ENCODE measurements at places on chromosomes 2 and 18.
A peak's percentile ranks its signal among the peaks of the same experiment; 100 is the strongest.

GRCh38 chr2:164015328-164016123 lies 279.7 kb upstream of the FIGN start:
- peak; percentile 58 for DNase-seq

DNA sequence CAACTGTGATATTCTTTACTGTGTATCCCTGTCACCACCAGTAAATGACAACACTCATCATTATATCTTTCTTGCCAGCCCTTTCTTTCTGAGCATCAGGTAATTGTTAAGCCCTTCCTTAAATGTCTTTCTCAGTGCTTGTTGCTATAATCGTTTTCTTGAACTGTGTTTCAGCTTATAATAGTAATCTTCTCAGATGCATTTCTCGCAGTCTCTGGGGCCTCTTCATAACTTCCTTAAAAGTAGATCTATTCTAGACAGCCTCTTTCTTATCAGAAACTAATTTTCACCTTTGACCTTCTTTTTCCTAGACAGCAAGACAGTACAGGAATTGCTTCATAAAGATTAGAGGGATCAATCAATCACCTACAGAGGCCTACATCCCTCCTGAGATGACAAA lies 648.1 kb downstream of the CPS1 start:
- DNase-seq: no peak

DNA sequence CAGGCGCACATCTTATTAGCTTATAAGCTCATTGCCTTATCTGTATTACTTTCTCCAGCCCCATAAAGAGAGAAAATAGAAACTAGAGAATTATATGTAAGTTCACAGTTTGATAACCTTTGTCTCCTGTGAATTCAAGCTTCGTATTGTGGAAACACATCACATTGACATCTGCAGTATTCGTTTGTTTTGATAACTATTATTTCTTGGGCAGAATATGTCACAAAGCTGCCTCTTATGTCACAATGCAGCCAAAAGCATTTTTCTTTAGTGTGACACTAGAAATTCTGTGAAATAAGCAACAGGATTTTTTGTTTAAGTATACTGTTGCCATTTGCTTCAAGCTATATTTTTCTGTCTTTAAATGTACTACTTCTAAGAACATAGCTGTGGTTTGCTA lies 221.5 kb downstream of the DOK6 start:
- DNase-seq: no peak

GRCh38 chr2:179995741-179996515 lies 11.2 kb downstream of the CWC22 start:
- DNase-seq: no peak

DNA sequence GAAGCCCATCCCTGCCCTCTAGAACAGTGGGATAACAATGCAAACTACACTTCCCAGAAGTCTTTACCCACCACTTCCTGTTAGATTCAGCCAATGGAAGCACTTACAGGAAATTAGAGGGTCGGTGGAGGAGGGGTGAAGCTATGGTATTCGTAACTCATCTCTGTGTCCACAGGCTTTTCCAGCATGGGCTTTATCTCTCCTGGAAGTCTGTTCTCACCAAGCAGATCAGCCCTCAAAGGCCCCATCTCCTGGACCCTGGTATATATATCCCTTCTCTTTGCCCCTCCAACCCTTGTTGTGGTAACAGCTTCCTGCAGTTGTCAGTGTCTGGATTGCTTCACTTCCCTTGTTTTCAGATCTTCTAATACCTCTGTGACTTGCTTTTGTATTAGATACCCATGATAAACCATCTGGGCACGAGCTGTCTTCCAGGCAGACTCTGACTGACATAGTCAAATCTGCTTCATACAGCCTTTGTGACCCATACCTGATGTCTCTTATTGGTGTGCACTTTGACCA lies 475.0 kb upstream of the POU3F3 start:
- peak; percentile 79 for DNase-seq

DNA sequence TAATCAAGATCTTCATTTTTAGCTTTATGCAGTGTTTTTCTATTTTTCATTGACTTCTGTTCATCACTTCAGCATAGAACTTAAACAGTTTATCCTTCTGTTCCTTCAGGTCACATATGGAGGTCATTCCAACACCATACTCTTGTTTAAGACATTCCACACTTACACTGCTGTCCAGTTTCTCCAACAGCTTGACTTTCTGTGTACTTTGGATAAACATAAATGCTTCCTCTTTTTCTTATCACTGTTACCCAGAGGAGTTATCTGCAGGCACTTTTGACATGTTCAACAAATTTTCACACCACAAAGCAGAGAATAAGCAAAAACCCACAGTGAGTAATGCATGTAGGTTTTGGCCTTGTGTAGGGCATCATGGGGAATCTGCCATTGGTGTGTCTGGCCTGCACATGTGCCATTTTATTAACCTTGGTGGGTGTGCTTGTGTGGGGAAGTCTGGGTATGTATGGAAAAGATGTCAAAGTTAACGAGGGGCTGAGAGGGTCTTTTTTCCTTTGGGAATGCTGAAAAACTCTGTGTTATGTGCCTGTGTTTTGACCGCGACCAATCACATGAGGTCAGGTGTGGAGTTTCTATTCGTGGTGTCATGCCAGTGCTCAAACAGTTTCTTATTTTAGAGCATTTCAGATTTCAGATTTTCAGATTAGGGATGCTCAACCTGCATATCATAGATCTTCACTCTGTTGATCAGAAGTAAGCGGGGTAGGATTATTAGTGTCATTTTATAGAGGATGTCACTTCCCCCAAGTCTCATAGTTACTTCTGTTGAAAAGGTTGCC lies 53.9 kb upstream of the ACVR1 start:
- no peak for DNase-seq

- DNase-seq: peak; percentile 89
Observed at GRCh38 chr2:237723602-237724001, 75.0 kb upstream of the RBM44 start.

GRCh38 chr2:48131539-48132270 lies 225.4 kb upstream of the FBXO11 start:
- peak; percentile 94 for DNase-seq

DNA sequence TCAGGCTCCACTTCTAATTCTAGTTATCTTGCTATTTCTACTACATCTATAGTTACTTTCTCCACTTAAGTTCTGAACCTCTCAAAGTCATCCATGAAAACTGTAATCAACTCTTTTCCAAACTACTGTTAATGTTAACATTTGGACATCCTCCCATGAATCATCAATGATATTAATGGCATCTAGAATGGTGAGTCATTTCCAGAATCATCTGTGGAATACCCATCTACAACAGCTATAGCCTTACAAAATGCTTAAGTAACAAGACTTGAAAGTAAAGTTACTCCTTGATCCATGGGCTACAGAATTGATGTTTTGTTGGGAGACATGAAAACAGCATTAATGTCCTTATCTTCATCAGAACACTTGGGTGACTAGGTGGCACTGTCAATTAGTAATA lies 35.4 kb downstream of the BARD1 start:
- DNase-seq: no peak

GRCh38 chr2:95314964-95315611 lies 17.9 kb downstream of the KCNIP3 start:
- DNase-seq: no peak

DNA sequence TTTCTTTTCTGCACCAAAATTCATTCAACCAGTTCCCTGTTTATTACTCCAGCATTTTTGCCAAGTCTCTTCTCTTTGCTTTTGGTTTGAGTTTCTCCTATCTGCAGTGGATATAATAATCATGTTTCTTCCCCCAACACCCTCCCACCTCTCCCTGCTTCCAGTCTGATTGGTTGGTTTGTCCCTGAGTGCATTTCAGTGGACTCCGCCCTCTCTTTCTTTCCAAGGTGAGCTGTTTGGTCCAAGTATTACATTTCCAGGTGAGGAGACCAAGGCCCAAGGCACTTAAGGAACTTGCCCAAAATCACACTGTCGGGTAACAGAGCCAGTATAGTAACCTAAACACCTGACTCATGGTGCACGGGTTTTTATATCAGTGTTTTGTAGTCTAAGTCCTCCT lies 17.7 kb downstream of the MRO start:
- DNase-seq: no peak

DNA sequence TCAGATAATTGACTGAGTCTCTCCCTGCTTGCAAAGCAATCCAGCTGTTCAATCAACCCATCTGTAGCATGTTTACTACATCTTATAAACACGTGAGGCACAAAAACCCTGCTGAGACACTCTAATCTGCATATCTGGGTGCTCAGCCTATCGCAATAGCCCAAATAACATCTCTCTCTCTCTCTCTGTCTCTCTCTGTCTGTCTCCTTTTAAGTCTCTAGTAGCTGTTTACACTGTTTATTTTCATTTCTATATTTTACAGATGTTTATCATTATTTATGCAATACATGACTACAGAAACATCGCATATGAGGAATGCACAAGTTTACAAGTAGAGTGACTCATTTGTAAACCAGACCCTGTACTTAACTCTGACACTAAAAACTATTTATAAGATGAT lies 422.1 kb upstream of the DSEL start:
- no peak for DNase-seq

GRCh38 chr2:118738524-118739308 lies 108.7 kb downstream of the EN1 start:
- peak; percentile 29 for DNase-seq

DNA sequence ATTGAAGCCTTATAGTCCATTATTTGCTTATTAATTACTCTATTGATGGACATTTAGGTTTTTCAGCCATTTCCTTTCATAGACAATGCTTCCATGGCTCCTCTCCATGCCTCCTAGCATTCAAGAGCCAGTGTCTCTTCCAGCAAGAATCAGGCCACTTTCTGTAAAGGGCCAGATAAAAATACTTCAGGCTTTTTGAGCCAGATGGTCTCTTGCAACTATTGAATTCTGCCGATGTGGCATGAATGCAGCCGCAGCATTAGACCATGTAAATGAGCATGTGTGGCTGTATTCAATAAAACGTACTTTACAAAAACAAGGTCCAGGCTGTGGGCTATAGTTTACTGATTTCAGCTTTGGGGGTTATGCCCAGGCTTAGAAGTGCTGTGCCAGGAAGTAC lies 38.5 kb downstream of the TRAF3IP1 start:
- no peak for DNase-seq

DNA sequence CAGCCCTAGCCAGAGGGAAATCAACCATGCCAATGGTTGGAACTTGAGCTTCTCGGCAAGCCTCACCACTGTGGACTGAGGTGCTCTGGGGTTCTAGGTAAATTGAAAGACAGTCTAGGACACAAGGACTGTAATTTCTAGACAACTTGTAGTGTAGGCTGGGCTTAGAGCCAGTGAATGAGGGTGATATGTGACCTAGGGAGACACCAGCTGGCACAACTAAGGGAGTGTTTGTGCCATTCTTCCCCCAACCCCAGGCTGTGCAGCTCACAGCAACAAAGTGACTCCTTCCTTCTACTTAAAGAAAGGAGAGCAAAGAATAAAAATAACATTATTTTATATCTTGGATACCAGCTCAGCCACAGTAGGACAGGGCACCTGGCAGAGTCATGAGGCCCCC lies 1690.7 kb upstream of the TMEFF2 start:
- DNase-seq: no peak

DNA sequence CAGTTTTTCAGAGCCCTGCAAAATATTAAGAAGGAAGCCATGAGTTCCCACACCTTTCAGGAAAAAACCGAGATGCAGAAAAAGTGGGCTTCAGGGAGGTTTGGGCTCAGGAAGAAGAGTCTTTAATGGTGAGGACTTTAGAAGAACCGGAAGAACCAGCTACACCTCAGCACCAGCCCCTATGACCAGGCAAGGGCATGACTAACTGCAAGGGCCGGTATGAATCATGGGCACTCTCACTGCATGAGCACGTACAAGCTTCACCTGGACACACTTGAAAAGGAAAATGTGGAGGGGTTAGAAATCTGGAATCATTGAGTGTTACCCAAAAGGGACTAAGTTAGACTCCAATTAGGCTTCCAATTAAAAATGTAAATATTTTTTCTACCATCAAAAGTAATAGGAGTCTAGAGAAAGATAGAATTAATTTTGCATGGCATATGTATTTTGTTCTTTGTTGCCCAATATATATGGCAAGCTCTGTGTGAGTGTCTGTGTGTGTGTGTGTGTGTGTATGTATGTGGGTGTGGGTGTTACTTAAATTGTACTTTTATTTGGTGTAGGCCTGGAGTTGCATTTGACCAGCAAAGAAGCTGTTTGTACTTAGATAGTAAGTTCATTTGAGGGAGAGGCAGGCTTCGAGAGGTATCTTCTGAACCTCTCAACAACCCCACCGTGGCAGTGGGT lies 66.5 kb upstream of the THUMPD2 start:
- DNase-seq: no peak

GRCh38 chr2:217153510-217153909 lies 293.6 kb upstream of the TNP1 start:
- no peak for DNase-seq

- DNase-seq: peak; percentile 97
Observed at GRCh38 chr2:144519934-144520731, at the start of gene ZEB2. Gene ZEB2, minus strand, starts transcription at chr2:144520119. Its CDS starts 2,769 bp downstream, at chr2:144517350.

GRCh38 chr18:29361843-29362242 lies 1184.9 kb upstream of the CDH2 start:
- DNase-seq: no peak

- DNase-seq: no peak
Observed at GRCh38 chr2:13103778-13104493, 387.2 kb downstream of the TRIB2 start.

DNA sequence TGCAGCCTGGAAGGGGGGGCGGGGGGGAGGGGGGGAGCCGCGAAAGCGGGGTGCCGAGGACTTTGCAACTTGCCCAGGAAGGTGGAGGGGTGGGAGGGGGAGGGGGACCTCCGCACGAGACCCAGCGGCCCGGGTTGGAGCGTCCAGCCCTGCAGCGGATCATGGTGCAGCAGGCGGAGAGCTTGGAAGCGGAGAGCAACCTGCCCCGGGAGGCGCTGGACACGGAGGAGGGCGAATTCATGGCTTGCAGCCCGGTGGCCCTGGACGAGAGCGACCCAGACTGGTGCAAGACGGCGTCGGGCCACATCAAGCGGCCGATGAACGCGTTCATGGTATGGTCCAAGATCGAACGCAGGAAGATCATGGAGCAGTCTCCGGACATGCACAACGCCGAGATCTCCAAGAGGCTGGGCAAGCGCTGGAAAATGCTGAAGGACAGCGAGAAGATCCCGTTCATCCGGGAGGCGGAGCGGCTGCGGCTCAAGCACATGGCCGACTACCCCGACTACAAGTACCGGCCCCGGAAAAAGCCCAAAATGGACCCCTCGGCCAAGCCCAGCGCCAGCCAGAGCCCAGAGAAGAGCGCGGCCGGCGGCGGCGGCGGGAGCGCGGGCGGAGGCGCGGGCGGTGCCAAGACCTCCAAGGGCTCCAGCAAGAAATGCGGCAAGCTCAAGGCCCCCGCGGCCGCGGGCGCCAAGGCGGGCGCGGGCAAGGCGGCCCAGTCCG lies 540 bp downstream of the SOX11 start:
- DNase-seq: no peak

GRCh38 chr18:79413901-79414300 lies 18.2 kb downstream of the NFATC1 start:
- no peak for DNase-seq

DNA sequence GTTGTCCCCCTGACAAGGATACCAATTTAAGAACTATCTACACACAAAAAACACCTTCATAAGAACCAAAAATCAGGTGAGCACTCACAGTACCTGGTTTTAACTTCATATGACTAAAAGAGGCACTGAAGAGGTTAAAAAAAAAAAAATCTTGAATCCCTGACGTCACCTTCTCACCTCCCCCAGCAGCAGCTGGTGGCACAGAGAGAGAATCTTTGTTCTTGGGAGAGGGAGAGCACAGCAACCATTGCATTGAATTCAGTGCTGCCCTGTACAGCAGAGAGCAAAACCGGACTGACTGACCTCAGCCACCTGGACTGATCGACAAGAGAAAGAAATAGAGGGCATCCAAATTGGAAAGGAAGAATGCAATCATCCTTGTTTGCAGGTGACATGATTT lies 566.0 kb downstream of the TMX3 start:
- DNase-seq: no peak

- no peak for DNase-seq
Observed at GRCh38 chr2:171167352-171167997, 6.8 kb upstream of the TLK1 start.

GRCh38 chr18:46755315-46756024 lies 1.4 kb downstream of the ST8SIA5 start:
- DNase-seq: peak; percentile 26

Data from tongue (tissue), 3 donors.